ENCODE measurements at places on chromosomes 3 and 15.

GRCh38 chr3:128256131-128256530 is 102.8 kb downstream of the EEFSEC start:
- H3K4me1 ChIP-seq, result peaks cover 4% of the 10 kb centered on the region
- H3K27ac ChIP-seq, result no peak overlapping the region
- peaks cover 3% of the 10 kb centered on the region for H3K36me3 ChIP-seq
- H3K27me3 ChIP-seq, result peaks cover 3% of the 10 kb centered on the region

- no peaks in the 10 kb centered on the region for H3K27me3 ChIP-seq
- no peak overlapping the region for H3K27ac ChIP-seq
- peaks cover 4% of the 10 kb centered on the region for H3K4me1 ChIP-seq
- DNase-seq, result no peak
- H3K4me3 ChIP-seq, result no peak overlapping the region
These were observed 687.0 kb upstream of the NECTIN3 start for GRCh38 chr3:110384601-110385000.

DNA sequence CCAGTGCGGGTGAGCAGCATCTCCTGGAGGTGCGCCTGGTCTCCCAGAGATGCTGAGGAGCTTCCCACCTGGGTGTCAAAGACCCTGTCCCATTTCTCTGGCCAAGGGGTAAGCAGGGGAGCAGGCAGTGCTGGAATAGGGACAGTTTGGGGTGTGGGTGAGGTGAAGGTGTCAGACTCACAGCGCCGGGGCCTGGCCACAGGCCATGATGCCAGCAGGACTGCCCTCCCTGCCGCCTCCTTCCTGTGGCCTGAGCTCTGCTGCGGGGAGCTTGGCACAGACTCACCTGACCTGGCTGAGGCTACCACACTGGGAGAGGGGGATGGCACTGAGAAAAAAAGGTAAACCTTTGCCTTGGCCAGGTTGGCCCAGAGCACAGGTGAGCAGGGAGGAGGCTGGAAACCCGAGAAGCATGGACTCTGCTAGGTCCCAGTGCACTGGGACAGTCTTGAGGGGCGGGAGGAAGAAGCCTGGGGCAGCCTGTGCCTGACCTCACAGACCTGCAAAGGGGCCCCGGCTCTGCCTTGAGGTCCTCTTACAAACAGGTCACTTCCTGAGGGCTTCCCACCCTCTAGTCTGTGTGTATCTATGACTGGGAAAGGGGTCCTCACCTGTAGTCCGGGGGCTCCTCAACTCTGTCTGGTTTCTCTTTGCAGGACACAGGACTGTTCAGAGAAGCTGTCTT is 28.2 kb downstream of the GRAMD2A start:
- H3K27me3 ChIP-seq, result peaks cover 13% of the 10 kb centered on the region
- no peak overlapping the region for H3K27ac ChIP-seq
- no peak overlapping the region for H3K4me3 ChIP-seq
- H3K4me1 ChIP-seq, result peaks cover 6% of the 10 kb centered on the region

GRCh38 chr3:193391902-193392301 is 13.3 kb upstream of the ATP13A5 start:
- H3K27me3 ChIP-seq, result no peaks in the 10 kb centered on the region
- no peaks in the 10 kb centered on the region for H3K36me3 ChIP-seq
- H3K4me1 ChIP-seq, result peaks cover 4% of the 10 kb centered on the region
- H3K4me3 ChIP-seq, result no peak overlapping the region

DNA sequence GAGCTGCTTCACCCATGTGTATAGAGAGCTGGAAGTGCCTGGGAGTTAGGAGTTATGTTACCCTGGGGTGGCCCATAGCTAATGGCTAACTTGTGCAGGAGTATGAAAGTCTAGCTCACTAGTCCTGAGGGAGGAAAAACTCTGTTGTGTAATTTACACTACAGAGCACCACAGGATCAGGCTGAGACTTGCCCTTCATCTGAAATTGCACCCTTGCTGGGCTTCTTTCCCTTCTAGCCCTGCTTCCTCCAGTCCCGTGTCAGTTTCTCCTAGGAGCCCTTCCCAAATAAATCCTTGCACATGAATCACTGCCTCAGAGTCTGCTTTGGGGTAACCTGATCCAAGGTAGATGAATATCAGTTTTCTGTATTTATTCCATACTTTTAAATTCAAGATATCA is 40.0 kb downstream of the CTXND1 start:
- DNase-seq, result no peak
- H3K4me1 ChIP-seq, result no peaks in the 10 kb centered on the region
- no peaks in the 10 kb centered on the region for H3K36me3 ChIP-seq
- H3K27me3 ChIP-seq, result peaks cover 8% of the 10 kb centered on the region
- H3K27ac ChIP-seq, result no peak overlapping the region

GRCh38 chr3:12620729-12621128 is 43.2 kb downstream of the RAF1 start:
- no peak for DNase-seq
- peaks cover 11% of the 10 kb centered on the region for H3K4me1 ChIP-seq
- H3K36me3 ChIP-seq, result peaks cover 9% of the 10 kb centered on the region
- no peak overlapping the region for H3K4me3 ChIP-seq
- H3K27me3 ChIP-seq, result no peaks in the 10 kb centered on the region

- no peaks in the 10 kb centered on the region for H3K4me1 ChIP-seq
- no peak for DNase-seq
- no peak overlapping the region for H3K4me3 ChIP-seq
- H3K27ac ChIP-seq, result no peak overlapping the region
- H3K36me3 ChIP-seq, result no peaks in the 10 kb centered on the region
These were observed 42.5 kb upstream of the KPNA4 start for GRCh38 chr3:160607826-160608225.

DNA sequence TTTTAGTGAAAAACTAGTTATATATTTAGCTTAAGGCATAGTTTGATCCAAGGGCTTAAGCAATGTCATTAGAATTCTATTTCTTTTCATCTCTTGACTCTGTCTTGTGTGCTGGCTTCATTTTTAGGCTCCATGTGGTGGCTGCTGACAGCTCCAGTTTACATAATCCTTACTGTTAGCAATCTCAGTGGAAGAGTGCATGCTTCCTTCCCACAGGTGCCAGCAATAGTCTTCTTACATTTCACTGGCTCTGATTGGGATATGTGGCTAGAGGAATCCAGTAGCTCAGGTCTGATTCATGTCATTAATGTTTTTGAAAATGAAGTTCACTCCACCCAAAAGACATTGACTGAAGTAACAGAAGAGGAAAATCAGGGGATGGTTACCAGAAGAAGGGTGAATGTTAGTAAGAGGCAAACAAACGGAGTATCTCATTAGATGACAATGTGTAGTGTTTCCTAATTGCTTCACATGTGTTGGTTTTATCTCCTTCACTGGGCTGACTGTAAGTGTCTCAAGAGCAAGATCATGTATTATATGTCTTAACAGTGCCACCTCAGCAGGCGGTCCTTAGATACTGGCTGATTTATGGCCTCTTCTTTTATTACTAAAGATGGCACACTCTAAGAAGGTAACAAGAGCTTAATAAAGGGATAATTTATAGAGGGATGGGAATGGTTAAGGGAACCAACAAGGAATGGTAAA is 25.6 kb upstream of the TCF12 start:
- H3K4me1 ChIP-seq, result peaks cover 15% of the 10 kb centered on the region
- H3K27ac ChIP-seq, result no peak overlapping the region
- no peak overlapping the region for H3K4me3 ChIP-seq
- no peaks in the 10 kb centered on the region for H3K27me3 ChIP-seq
- peaks cover 2% of the 10 kb centered on the region for H3K36me3 ChIP-seq

GRCh38 chr3:34360713-34361112 is 562.3 kb downstream of the PDCD6IP start:
- no peaks in the 10 kb centered on the region for H3K4me1 ChIP-seq
- H3K27ac ChIP-seq, result no peak overlapping the region
- no peak for DNase-seq
- peaks cover 45% of the 10 kb centered on the region for H3K27me3 ChIP-seq
- no peaks in the 10 kb centered on the region for H3K36me3 ChIP-seq

DNA sequence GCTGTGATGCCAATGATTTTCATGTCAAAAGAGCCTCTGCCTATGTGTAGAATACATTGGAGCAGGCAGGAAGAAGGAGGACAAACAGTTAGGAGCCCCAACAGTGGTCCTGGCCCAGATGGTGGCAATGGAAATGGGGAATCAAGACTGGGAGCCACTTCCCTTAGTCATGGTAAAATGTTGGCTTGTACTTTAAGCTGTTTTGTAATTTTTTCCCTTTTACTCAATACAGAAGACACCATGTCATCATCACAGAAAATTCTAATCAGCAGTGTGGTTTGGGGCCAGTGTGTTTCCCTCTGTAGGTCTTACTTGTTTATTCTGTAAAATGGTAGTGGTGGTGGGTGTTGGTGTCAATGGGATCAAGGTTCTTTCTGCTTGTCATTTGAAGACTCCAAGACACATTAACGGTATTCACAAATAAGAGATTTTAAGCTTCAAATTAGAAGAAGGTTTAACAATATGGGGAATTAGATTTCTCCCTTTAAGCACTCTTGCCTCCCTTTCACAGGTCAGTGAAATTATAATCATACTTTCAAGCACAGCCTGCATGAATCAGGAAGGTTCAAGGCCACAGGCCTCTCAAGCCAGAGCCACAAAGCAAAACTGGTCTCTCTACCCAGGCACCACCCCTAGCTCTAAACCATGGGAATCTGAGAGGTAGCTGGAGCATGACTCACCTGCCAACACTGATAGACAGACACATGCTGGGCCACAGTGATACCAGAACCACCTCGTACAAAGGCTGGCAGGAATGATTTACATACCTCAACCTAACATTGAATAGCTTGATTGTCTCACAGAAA is 24.9 kb downstream of the SIAH2 start:
- no peaks in the 10 kb centered on the region for H3K27me3 ChIP-seq
- H3K4me3 ChIP-seq, result no peak overlapping the region
- DNase-seq, result no peak
- H3K27ac ChIP-seq, result no peak overlapping the region
- H3K36me3 ChIP-seq, result peaks cover 6% of the 10 kb centered on the region
- no peaks in the 10 kb centered on the region for H3K4me1 ChIP-seq

DNA sequence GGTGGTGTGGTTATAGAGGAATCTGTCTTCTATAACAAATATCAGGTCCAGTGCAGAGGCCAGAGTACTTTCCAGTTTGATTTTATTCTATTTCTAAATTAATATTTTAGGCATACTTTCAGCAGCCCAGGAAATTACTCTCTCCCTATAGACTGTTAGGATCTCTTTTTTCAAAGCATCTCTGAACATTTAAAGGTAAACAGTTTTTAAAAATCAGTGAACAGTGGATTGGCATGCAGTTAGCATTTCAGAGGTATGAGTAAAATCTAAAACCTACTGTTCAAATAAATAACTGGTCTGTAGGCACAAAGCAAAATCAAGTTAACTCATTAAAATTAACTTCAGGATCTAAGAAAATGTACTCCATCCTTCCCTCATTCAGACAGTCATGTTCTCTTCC is 3.0 kb downstream of the ZBED2 start:
- H3K27ac ChIP-seq, result no peak overlapping the region
- H3K27me3 ChIP-seq, result peaks cover 3% of the 10 kb centered on the region
- DNase-seq, result no peak

DNA sequence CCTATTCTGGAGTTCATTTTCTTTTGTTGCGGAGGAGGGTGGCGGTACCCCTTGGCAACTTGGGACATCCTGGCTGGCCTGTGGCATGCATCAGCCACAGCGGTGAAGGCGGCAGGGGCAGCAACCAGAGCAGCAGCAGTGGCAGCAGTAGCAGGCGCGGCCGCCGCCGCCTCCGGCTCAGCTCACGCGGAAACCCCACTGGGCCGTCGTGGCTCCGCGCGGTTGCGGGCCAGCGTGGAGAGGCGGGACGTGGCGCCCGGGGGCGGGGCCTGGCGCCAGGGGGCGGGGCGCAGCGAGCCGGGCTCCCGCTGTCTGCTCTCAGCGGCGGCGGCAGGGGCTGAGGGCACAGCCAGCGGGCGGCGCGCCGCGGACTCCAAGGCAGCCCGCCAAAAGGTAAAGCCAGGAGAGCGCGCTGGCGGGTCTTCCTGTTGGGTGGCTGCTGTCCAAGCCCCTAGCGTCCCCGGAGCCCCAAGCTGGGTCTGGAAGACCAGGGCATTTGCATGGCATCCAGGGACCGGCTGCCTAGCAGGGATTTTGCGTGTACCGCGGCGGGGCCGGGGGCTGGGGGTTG is 334.4 kb upstream of the THRB start:
- H3K27me3 ChIP-seq, result peaks cover 75% of the 10 kb centered on the region
- DNase-seq, result peak; percentile 53

GRCh38 chr3:138263104-138263503 is 66.5 kb downstream of the NME9 start:
- peaks cover 17% of the 10 kb centered on the region for H3K4me1 ChIP-seq
- peaks cover 8% of the 10 kb centered on the region for H3K36me3 ChIP-seq

DNA sequence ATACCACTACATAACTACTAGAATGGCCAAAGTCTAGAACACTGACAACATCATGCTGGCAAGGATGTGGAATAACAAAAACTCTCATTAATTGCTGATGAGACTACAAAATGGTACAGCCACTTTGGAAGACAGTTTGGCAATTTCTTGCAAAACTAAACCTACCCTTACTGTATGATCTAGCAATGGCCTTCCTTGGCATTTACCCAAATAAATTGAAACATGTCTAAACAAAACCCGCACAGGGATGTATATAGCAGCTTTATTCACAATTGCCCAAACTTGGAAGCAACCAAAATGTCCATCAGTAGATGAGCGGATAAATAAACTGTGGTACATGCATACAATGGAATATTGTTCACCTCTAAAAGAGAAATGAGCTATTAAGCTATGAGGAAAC is 87.9 kb upstream of the SLC24A5 start:
- H3K4me1 ChIP-seq, result peaks cover 14% of the 10 kb centered on the region
- H3K4me3 ChIP-seq, result no peak overlapping the region
- no peaks in the 10 kb centered on the region for H3K36me3 ChIP-seq

- H3K27me3 ChIP-seq, result peaks cover 27% of the 10 kb centered on the region
- H3K4me1 ChIP-seq, result no peaks in the 10 kb centered on the region
- H3K36me3 ChIP-seq, result no peaks in the 10 kb centered on the region
- H3K27ac ChIP-seq, result no peak overlapping the region
These were observed 8.4 kb downstream of the RAB6B start for GRCh38 chr3:133887074-133887802.

DNA sequence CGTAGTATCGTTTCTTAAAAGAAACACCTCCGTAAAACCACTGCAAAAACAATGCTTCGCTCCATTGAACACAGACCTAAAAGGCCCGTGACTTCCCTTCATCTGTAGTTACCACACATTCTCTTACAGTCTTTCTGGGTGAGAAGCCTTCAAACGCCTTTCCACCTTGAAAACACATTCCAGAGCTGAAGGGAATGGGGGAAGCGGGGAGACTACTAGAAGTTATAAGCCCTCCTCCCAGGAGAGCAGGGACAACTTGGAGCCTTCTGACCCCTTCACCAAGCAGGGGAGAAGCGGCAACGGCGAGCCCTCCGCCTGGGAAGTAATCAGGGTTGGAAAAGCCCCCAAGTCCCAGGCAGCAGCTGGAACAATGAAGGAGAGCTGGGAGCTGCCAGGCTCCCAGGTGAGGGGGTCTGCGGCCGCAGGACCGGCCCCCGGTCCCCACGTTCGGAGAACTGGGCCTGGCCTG is 461 bp downstream of the SECISBP2L start:
- H3K4me3 ChIP-seq, result peak overlapping the region; percentile 94
- peaks cover 1% of the 10 kb centered on the region for H3K36me3 ChIP-seq
- peak overlapping the region; percentile 98 for H3K27ac ChIP-seq
- DNase-seq, result no peak
- peaks cover 14% of the 10 kb centered on the region for H3K4me1 ChIP-seq
